Left ventricle myocardium superior (tissue), 1 donor: ENCODE measurements at places on chromosomes 5 and 9. TPM values are rescaled to one million over a fixed set of nuclear protein-coding genes. Genes with fewer than 3 reads are reported as not detected.
A peak's percentile ranks its signal among the peaks of the same experiment; 100 is the strongest.

DYNC2I2 gene
- total RNA-seq: 36.8 TPM

DRD1 gene
- total RNA-seq: not detected

TEK gene
- 22.2 TPM for total RNA-seq

DBN1 gene
- 22.4 TPM for total RNA-seq

APBA1 gene
- total RNA-seq: 1.7 TPM

MARCHF11 gene
- total RNA-seq: 10.0 TPM

MGAT4B gene
- 110 TPM for total RNA-seq

DNA sequence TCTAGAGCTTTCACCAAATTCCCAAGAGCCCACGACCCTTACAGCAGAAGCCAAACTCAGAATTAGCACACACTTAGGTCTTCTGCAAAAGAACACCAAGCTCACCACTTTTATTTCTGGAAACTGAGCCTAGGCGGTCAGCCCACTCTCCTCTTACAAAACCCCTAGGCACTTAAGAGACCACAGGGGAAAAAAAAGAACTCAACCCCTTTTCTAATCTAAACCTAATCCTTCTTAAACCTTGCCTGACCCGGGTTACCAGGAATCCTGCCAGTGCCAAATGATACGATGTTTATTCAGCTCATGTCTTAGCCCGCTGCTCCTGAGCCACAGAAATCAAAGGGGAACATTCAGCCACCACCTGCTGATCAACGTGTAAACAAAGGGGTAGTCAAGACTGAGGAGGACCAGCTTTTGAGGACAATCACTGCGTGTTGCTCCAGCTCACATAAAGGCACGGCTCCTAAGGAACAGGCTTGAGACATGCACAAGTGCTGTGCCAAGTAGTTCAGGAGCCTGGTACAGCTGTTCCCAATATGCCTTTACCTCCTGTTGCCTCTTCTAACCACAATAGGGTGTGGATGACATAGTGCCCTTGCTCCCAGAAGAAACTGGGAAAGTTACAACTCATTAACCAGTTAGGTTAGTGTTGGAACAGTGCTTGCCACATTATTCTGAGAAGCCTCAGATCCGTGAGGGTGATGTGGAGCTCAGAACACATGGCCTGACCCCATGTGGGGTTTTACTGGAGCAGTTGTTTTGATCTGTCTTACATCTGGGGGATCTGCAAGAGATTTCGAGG lies 49.3 kb downstream of the ZFAND5 start:
- no peak for DNase-seq

- no peak for DNase-seq
These were observed 288.1 kb downstream of the NR3C1 start for GRCh38 chr5:143115381-143115780.

- no peak for DNase-seq
These were observed 117.9 kb upstream of the FST start for GRCh38 chr5:53362521-53362941.

- no peak for DNase-seq
These were observed 6.2 kb upstream of the ORM1 start for GRCh38 chr9:114316605-114317230.

- DNase-seq: no peak
These were observed 6.3 kb downstream of the PCDH1 start for GRCh38 chr5:141871870-141872269.

- DNase-seq: peak; percentile 91
These were observed 7.1 kb downstream of the BRD9 start for GRCh38 chr5:885529-885928.

GRCh38 chr5:136039202-136039601 lies 10.4 kb downstream of the TGFBI start:
- DNase-seq: no peak

DNA sequence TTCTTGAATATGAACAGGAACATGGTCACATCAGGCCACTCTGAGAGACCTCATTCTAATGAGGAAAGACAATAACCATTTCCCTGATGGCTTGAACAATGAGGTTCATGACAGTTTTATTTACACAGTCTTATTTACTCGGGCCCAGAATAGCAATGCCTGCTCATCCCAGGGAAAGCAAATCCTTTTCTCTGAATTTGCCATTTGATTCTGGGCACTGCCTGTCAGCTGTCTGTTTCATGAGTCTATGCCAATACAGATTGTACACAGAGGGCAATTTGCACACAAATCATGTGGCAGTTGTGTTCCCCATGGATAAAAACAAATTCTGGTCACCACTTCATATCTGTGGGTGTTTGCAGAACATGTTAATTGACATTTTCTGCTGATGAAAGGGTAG lies 492.5 kb downstream of the ACTL7B start:
- DNase-seq: no peak

GRCh38 chr5:160475864-160476438 lies 54.3 kb downstream of the PTTG1 start:
- no peak for DNase-seq

DNA sequence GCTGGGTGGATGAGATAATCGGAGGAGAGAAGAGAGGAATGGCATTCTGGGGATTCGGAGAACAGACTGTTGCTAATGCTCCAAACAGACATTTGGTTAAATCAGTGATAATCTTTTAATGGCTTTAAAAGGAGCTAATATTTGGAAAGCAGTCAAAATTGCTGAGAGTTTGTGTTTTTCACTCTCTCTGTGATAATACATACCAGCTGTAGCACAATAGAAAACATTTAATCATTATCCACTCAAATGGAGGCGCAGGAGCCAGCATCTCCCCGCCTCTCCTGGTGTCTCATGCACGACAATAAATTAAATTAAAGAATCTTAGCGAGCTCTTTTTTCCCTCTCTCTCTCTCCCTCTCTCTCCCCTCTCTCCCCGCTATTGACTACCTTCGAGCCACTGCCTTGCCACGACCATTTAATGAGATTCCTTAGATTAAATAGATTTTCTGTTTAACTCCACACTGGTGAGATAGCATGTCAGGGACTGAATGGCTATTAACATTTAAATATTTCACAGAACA lies 268.6 kb upstream of the MVB12B start:
- no peak for DNase-seq
